Stimulated activated CD8-positive, alpha-beta memory T cell treated with anti-CD3 and anti-CD28 coated beads, Interleukin-4, amount 100 ng/mL, for 4 hours (primary cell): ENCODE measurements at places on chromosomes 1 and 21.

DNA sequence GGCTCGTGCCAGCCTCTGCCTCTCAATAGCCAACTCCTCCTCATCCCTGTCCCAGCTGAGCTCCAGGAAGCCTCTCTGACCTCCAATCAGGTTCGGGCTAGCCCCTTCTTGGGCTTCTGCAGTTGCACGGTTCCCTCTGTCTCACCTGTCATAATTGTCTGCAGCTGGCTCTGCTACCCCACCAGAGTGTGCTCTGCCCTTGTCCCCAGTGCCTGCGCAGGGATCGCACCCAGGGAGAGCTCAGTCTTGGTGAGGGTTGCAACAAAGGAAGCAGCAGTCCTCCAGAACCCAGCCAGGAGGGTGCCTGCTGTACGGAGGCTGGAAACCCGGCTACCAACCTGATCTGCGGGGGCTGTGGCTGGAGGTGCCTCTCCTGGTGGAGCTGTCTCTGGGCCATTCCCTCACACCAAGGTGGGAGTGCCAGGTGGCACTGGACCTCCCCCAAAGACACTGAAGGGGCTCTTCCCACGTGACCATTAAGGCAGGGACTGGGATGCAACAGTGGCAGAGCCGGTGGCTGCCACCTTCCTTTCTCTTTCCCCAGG lies 63.5 kb upstream of the DMRTB1 start:
- DNase-seq: no peak

DNA sequence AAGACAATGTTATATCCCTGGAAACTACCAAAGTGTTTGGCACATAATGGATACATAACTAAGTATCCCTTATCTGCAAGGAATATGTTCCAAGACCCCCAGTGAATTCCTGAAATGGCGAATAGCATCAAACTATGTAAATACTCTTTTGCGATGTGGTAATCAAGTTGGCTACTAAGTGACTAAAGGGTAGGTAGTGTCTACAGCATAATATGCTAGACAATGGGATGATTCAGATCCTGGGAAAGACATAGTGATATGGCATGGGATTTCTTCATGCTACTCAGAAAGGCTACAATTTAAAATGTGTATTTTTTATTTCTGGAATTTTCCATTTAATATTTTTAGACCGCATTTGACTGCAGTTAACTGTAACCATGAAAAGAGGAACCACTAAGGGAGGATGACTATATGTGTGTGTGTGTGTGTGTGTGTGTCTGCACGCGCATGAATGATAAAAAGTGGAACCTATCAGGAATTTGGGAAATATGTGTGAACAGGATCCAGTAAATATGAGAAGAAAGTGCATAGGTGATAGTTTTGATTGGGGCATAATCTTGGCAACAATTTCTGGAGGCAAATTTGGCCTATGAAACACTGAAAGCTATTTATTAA lies 1899.9 kb downstream of the NCAM2 start:
- DNase-seq: no peak

DNA sequence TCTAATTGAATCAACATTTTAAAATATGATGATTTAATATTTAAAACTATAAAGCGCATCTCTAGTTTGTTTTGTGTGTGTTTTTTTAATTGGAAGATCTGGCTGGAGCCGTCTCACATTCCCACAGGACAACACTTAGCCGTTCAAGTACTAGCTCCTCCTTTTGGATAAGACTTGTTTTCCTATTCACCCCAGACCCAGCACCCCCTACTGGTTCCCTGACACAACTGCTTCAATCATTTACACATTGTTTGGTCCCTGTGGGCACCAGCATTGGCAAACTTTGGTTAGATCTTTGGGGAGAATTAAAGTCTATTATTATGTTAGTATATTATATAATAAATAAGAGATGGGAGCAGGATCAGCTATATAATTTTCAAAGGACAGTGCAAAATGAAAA lies 34.5 kb downstream of the TYW3 start:
- no peak for DNase-seq

GRCh38 chr1:3717715-3718601 lies 34.3 kb upstream of the CCDC27 start:
- DNase-seq: no peak

DNA sequence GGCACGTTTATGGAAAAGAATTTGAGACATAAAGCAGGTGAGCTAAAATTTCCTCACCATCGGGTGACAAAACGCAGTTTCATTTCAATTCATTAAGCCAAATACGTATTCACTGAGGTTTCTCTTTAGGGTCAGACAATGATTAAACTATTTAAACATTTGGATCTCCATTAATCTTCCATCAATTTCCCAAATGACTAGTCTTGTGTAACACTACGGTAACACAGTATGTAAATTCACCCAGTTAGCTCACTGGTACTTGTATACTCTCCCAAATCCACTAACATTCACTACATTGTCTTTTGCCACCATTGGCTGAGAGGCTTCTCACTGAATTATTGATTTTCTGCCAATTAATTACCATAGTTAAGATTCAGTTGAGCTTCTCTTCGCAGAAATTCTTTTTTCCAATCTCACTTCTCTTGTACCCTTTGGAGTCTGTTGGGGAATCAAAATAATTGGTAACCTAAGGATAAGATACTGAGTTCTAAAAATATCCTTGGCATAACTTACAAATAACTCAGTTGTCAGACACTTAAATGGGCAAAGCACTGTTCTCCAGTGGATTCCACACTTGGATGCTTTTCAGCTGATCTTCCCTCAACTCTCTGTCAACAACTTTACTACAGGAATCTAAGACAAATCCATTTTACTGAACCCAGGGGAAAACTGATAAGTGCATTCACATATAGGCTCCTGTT lies 40.7 kb downstream of the SIPA1L2 start:
- no peak for DNase-seq

DNA sequence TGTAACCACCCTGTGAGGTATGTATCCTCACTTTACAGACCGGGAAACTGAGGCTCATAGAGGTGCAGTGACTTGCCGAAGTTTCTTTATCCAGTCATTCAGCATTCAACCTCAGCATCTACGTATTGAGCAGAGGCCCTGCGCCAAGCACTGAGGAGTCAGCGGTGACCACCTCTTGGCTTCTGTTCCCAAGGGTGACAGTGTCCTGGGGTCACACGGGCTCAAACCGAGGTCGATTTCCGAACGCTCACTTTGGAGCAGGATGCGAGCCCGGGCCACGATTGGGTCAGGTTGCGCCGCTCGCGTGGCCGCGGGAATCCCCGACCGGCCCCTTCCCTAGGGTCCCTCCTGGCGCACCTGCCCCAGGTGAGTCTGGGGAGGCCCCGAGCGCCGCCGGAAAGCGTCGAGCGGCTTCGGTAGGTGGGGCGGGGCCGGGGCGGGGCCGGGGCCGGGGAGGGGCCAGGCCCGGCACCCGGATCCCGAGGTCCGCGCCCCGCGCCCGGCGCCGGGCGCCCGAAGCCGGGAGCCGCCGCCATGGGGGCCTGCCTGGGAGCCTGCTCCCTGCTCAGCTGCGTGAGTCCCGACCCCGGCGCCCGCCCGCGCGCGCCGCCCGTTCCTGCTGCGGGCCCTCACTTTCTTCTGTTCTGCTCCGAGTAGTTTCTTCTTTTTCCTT lies at the start of gene SERINC2:
Gene SERINC2, plus strand, starts transcription at position 482 of the 673 bp plus-strand sequence. Its CDS starts 53 bp downstream, at position 535.
- no peak for DNase-seq

GRCh38 chr1:229127301-229127700 lies 143.6 kb upstream of the RAB4A start:
- no peak for DNase-seq

- DNase-seq: no peak
Observed at GRCh38 chr1:69898403-69898947, 306.9 kb downstream of the LRRC40 start.

- no peak for DNase-seq
Observed at GRCh38 chr1:244860914-244861610, 3.3 kb downstream of the HNRNPU start.

GRCh38 chr1:107196973-107197562 lies 56.2 kb downstream of the NTNG1 start:
- DNase-seq: no peak

GRCh38 chr1:43750083-43750482 lies 42.7 kb downstream of the ST3GAL3 start:
- no peak for DNase-seq

- no peak for DNase-seq
Observed at GRCh38 chr1:155082301-155083051, 3.8 kb downstream of the EFNA3 start.

DNA sequence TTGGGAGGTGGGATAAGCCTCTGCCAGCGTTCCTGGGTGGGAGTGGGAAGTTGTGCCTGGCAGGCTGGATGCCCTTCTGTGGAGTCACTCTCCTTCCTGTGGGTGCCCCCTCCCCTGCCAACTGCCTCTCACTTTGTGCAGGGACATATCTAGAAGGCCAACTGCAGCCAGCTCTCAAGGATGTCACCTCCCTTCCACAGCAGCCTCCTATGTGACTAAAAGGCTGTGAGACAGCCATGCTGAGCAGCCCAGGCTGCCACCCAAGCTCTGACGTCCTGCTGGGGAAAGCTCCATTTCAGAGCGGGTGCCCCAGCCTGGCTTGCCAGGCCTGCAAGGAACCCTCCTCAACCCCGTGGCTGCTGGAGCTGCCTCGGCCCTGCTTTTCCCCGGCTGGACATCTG lies 19.6 kb upstream of the SLC26A9 start:
- no peak for DNase-seq
